A172 (cell line): ENCODE measurements at places on chromosomes 13 and 19. TPM values are rescaled to one million over a fixed set of nuclear protein-coding genes. Genes with fewer than 3 reads are reported as not detected.

DNA sequence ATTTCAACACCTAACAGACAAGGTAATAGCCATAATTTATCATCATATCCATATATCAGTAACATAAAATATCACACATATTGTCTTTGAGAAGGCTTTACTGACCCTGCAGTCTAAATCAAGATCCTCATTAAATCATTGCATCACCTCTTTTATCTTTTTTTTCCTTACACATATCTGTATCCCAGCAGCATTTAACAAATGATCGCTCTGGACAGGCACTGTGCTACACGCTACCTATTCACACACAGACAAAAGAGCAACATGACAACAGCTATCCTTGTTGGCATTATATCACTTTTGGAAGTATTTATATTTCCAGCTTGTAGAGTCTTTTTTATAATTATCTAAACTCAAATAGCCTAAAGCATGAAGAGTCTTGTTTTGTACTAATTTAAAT, 73.3 kb upstream of the NBEA start:
- no peak for DNase-seq

GRCh38 chr13:73036566-73036965, 22.2 kb upstream of the KLF5 start:
- DNase-seq: no peak

Gene PRODH2
- not detected in 2 replicates for total RNA-seq

Gene HCST
- 0.69 TPM in 1 of 2 replicates, not detected in the other for total RNA-seq

Gene LYPD5
- 0.31 TPM in 1 of 2 replicates, not detected in the other for total RNA-seq

Gene ENOX1
- 1.0 TPM in 1 of 2 replicates, not detected in the other for total RNA-seq
